ENCODE measurements at places on chromosomes 3 and 15.

DNA sequence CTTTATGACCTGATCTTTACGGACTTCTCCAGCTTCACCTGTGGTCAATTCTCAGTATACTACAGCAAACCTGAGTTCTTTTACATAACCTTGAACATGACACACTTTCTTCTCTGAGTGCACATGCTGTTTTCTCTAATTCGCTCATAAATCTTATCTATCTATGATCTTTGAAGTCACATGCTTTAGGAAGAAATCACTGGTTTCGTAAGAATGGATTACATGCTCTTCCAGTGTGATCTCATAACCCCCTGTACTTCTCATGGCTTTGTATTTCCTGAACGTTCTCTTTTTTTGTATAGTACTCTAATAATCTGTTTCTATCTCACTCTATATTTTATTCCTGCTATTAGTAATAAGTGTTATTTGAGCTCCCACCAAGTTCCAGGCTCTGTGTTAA, 1165.2 kb downstream of the TBL1XR1 start:
- no peak for DNase-seq

GRCh38 chr3:101619734-101620133, 45.8 kb downstream of the PCNP start:
- DNase-seq: no peak

- DNase-seq: no peak
These were observed 12.2 kb upstream of the SACM1L start for GRCh38 chr3:45677033-45677446.

DNA sequence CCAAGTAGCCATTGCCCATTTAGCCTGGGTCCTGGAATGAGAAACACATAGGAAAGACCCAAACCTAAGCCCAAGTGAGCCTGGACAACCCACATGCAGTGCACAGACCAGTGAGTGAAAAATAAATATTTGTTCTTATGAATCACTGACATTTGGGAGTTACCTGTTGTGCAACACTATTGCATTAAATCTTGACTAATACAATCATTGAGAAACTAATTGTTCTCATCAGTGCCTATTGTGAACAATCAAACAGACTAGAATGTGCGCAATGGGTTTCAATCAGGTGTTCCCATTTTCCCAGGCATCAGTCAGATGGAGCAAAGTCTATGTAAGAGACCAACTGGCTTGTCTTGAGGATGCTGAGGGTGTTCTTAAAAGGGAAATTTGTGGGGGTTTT, 54.7 kb upstream of the CNOT10 start:
- DNase-seq: no peak

DNA sequence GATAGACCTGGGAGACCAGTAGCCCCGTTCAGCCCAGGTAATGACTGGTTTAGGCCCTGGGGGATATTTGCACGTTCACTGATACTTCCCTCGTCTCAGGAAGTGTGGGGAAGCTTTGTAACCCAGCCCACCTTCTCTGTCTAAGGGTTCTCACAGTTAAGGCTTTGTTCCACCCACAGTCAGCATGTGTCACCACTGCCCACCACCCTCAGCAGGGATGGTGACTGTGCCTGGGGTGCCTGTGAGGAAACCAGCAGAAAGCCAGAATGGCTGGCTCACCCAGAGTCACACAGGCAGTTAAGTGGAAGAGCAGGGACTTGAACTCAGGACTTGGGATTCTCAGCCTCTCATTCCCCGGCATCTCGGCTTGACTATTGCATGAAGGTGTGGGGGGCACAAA, 5.2 kb downstream of the KBTBD13 start:
- DNase-seq: no peak

GRCh38 chr15:71187526-71187925, 72.3 kb downstream of the THSD4 start:
- DNase-seq: no peak

DNA sequence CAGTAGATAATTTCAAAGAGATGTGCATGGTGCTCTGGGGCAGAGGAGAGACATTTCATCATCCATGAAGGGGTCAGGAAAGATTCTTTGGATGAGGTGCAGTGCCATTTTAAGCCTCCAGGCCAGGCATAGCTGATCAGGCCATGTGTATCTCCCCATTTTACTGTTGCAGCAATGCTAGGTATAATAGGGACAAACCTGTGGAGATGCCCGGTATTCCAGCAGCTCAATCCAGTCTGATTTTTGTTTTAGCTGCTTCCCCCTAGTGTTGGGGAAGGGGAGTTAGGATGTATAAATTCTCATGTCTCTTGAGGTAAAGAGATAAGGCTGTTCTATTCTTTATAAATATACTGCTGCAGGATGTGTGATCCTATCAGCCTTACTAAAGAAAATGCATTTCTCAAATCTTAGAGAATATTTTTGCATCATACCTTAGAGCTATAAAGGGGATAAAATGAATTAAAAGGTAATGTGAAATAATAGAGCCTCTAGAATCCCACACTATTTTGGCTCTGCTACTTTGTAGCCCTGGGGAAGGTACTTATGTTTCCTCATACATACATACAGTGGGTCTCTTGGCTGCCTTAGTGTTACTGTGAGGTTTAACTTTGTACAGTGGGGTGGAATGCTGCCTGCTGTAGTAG, 5.2 kb downstream of the CDV3 start:
- DNase-seq: no peak

Data from iPS DF 6.9 (cell line).